ENCODE measurements at places on chromosomes 5 and 9.

- no peak for DNase-seq
These were observed 813 bp upstream of the SLU7 start for GRCh38 chr5:160419458-160420330.

GRCh38 chr9:114666851-114667250 lies 9.2 kb upstream of the TEX53 start:
- no peak for DNase-seq

DNA sequence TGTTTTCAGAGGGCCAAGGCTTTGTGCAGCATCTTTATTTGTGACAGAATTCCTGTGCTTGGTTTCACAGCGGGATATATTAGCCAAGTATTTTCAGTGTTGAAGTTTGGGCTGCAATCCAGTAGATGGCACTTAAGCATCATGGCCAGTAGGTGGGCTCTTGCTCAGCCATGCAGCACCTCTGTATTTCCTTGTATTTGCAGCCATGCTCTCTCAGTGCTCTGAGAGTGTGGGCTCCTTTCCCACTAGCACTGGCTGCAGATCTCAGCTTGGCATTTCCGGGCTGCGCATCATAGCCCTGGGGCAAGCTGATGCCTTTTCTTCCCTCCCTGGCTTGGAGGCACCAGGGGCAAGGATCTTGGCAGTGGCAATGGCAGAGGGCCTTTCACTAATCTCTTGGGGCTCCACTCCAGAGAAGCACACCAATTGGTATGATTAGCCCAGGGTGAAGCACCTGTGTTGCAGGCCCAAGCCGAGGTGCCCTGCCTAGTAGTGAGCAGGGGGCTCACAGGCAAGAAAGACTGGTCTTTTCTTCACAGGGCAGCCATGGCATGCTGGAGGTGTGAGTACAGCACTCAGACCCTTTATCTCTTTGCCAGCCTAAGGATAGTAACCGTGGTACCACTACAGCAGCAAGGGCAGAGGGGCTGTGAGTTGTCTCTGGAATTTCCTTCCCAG lies 48.3 kb downstream of the SLCO6A1 start:
- DNase-seq: no peak

GRCh38 chr5:132138260-132138659 lies 64.7 kb downstream of the CSF2 start:
- no peak for DNase-seq

DNA sequence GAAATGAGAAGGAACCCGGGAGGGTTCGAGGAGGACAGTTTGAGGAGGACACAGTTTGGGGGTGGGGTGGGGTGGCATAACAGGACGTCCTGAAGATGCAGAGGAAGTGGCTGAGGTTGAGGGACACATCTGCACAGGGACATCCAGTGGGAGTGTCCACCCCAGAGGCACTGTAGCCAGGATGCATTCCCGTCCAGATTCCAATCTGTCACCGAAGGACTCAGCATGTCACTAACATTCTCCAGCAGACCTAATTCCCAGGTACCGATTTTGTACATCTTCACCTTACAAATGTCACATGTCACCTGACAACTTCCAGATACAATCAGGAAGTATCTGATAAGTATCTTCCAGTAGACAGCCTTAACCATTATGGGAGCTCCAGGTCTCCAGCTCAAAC lies 42.6 kb downstream of the EPB41L4B start:
- DNase-seq: no peak

GRCh38 chr9:118100529-118101419 lies 396.6 kb downstream of the TLR4 start:
- DNase-seq: no peak

GRCh38 chr9:15824310-15824709 lies 271.5 kb downstream of the CCDC171 start:
- no peak for DNase-seq

- DNase-seq: peak; percentile 12
These were observed 75.6 kb upstream of the PRSS3 start for GRCh38 chr9:33719581-33720374.

DNA sequence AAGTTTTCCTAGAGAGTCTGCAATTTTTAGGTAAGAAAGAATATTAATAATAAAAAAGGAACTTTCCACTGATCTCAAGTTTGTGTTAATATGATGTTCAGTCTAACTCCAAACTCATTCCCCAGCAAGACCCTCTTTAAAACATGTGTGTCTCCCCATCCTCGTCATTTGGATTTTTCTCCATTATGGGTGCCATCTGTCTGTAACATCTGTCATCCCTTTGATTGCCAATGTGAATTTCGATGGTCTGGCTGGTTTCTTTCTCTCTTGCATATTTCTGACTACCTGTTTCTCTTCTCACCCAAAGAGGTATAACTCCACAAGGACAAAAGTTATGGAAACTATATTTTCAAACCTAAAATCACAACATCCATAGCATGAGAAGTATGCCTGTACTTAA lies 4.4 kb downstream of the TAS2R1 start:
- no peak for DNase-seq

- no peak for DNase-seq
These were observed 45.5 kb upstream of the GPBP1 start for GRCh38 chr5:57128325-57128724.

DNA sequence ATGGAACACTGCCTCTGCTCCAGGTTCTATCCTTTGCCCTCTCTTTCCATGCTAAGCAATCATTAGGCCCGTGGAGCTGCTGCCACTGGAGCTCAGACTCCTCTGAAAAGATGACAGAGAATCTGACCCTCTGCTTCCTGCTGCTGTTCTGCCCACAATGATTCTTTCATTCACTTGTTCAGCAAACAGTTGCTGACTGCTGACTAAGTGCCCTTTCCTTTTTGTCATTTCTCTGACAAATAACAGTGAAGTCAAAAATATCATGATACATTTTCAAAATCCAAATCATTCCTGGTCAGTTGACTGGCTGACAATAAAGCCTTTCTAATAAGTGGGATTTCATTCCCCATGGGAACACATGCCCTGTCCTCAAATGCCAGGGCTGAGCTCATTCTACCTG lies 110.1 kb downstream of the SIL1 start:
- no peak for DNase-seq

- no peak for DNase-seq
These were observed 213.7 kb upstream of the NR4A3 start for GRCh38 chr9:99607842-99608448.

GRCh38 chr9:95047452-95048224 lies 269.9 kb downstream of the FANCC start:
- no peak for DNase-seq

- no peak for DNase-seq
These were observed 636.0 kb downstream of the NR2F1-AS1 start for GRCh38 chr5:92944903-92945604.

- DNase-seq: no peak
These were observed 60.4 kb downstream of the TNC start for GRCh38 chr9:115057559-115057958.

GRCh38 chr5:143428738-143429420 lies 25.4 kb upstream of the NR3C1 start:
- no peak for DNase-seq

DNA sequence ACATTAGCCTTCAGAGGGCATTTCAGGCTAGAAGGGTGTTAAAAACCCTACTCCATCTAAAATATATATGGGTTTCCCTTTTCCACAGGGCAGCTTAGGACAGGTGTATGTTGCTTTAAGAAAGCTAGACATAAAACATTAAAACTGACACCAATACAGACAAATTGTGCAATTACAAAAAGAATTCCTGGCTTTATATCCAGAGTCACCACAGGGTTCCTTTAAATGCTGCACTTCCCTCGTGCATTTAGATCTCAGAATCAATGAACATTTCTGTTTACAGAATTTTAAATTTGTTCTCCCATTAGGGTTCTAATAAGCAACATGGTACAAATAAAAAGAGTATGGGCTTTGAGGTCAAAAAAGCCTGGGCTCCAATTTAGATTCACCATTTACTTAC lies 170.2 kb downstream of the MAPKAP1 start:
- DNase-seq: no peak

DNA sequence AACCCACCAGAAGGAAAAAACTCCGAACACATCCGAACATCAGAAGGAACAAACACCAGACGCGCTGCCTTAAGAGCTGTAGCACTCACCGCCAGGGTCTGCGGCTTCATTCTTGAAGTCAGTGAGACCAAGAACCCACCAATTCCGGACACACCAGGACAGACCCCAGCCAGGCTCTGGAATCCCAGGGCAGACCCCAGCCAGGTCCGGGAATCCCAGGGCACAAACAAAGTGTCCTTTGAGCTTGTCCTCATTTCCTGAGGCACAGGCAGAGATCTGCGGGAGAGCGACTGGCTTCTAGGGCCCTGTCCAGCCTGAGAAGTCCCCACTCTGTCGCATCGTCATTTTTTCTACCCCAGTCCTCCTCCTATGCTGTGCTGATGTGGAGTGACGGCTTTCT lies 461.1 kb downstream of the ACTL7B start:
- DNase-seq: no peak

DNA sequence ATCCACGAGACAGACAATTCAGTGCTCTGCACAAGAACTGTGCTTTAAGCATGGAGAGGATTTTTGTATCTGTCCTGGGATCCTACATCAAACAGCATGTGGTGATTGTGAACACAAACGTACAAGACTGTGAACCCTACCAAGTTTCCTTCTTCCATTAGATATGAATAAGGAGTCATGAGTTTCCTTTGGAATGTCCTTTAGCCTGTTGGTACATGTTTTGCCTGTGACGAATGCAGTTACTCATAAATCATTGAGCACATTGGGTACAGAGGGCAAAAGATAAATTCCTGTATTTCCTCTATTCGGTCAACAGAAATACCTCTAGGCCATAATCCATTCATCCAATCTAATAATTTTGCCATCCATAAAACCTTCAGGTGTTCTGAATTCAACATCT lies 61.5 kb downstream of the FXN start:
- DNase-seq: no peak

DNA sequence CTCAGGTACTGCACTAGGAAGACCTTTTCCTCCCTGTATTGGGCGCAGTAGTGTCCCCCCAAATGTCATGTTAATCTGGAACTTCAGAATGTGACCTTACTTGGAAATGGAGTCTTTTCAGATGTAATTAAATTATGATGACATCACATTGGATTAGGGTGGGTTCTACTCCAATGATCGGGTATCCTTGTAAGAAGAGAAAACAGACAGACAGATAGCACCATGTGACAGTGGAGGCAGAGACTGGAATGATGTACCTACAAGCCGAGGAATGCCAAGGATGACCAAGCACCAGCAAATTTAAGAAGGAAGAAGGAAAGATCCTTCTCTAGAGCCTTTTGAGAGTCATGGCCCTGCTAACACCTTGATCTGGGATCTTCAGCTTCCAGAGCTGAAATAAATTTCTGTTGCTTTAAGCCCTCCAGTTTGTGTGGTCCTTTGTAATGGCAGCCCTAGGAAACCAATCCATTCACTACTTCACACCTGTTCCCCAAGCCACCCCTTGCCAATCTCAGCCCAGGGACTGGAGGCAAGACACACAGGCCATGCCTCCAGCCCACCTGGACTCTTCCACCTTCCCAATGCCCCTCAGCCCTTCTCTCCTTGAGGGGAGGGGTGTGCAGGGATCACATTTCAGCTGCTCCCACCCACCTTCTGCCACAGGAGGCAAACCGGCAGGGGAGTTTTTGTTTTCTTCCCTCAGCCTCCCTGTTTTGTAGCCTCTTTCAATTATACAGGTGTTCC lies 1.6 kb downstream of the CCNJL start:
- no peak for DNase-seq

- no peak for DNase-seq
These were observed 27.3 kb downstream of the IRX1 start for GRCh38 chr5:3622961-3623360.

DNA sequence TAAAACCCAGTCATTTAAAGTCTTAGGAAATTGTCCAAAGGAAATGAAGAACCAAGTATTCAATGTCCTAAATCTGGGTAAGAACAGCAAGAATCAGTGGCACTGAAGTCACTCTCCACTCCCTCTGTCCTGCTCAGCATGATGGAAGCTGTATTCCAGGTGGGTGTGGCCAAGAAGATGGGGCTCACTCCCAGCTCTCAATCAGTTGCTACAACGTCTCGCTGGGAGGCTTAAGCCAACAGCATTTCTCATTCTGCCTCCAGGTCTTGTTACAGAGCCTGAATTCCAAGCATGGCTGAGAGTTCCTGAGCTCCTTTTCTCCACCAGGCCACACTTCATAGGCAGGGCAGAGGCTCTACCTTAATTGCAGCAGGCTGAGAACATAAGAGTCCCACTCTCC lies 41.2 kb upstream of the TRIO start:
- DNase-seq: no peak

DNA sequence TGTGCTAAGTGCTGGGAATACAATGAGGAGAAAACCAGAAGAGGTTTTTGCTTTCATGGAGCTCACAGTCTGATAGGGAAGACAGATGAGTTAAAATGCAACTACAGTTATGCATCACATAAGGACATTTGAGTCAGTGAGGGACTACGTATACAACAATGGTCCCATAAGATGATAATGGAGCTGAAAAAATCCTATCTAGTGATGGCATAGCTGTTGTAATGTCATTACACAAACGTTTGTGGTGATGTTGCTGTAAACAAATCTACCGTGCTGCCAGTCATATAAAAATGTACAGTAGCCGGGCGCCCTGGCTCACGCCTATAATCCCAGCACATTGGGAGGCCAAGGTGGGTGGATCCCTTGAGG lies 110.1 kb upstream of the RAD23B start:
- DNase-seq: no peak

DNA sequence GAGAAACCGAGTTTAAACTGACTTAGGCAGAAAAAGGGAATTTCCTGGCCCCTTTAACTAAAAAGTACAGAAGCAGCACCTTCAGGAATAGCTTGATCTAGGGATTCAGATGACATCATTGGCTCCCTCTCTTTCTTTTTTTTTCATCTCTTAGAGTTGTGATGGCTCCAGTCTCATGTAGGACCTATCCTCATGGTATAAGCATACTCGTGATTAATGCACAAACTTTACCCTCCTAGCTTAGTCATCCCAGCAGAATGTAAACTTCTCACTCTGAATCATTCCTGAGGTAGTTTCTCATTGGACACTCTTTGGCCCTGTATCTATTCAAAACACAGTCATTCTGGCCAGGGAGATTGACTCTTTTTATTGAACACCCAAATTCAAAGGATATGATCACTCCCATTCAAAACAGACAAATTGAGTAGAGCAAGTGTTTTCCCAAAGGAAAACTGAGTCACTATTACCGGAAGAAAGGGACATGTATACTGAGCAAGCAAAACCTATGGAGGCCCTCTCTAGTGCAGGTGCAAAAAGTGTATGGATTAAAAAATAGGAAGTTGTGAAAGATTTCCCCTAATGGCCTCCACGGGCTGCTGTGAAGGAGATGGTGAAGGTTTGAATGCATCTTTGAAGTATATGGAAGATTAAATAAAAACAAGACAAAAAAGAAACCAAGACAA lies 27.6 kb upstream of the SMIM23 start:
- no peak for DNase-seq

DNA sequence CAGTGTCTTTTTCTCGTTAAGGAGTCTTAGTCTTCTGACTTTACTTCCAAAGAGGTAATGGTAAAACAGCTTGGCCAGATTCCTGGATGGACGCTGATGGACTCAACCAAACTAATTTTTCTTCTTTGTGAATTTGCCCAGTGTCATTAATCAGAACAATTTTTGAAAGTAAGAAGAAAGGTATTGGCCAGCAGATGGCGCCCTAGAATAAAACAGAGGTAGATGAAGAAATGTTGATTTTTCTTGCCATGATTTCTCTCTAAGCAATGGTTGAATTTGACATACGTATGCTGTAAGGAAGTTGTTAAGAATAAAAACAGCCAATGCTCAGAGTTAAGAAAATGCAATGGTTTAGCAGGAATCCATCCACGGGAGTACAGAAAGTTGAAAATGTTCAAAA lies 500.0 kb downstream of the DIRAS2 start:
- peak; percentile 28 for DNase-seq

- no peak for DNase-seq
These were observed 6.4 kb upstream of the EEIG1 start for GRCh38 chr9:127987103-127987614.

All from stimulated activated CD8-positive, alpha-beta memory T cell treated with anti-CD3 and anti-CD28 coated beads, Interleukin-7, amount 100 ng/mL, for 4 hours (primary cell).